ENCODE measurements at places on chromosomes 4 and X.

DNA sequence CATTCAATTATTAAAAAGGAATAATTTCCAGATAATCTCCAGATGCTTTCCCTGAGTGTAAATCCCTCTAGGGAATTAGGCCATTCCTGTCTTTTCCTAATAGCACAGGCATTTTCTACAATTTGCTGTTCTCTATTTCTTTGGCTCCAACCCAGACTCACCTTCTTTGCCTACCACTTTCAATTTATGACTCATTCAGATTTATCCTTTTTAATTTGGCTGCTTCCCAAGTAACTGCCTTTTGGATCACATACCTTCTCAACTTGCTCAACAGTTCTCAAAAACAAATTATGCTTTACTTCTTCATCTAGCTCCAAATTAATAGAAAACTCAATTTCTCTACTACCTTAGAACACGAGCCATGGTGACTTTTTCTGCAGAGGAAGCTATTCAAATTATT lies 1166.3 kb upstream of the PCDH7 start:
- peak; percentile 48 for DNase-seq

GRCh38 chr4:89221167-89221867 lies 86.3 kb downstream of the GPRIN3 start:
- DNase-seq: no peak

GRCh38 chr4:108399610-108400265 lies 220.6 kb upstream of the RPL34 start:
- DNase-seq: no peak

GRCh38 chr4:117664706-117665444 lies 369.4 kb upstream of the NDST3 start:
- peak; percentile 7 for DNase-seq

GRCh38 chrX:22081475-22082092 lies 49.5 kb downstream of the PHEX start:
- DNase-seq: no peak

GRCh38 chr4:153488006-153488891 lies 22.1 kb downstream of the TMEM131L start:
- DNase-seq: peak; percentile 22

DNA sequence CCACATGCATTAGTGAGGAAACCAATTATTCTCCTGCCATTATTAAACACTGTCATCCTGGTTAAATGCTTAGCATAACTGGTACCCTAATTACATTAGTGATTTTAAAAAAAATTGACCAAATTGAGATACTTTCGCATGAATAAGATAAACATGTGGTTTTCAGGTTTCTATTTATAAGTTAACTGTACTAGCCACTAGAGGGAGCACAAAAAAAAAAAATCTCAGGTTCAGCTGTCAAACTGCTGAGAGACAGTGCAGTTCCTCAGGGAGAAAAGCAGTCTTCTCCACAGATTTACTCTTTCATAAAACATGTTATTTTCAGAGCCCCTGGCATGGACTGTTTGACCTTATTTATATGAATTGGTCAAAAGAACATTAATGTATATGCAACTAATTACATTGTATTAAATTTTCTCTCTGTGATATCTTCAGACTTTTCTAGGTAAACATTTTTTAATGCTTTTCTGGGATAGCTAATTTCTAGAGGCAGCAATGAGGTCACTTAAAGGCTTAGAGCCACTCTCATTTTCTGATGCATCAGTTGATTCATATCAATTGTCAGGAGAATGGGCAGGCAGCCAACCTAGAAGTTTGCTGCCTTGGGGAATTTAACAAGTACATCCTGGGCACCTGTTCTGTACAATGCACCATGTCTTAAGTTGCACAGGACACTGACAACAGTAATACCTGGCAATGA lies 167.5 kb downstream of the CDS1 start:
- peak; percentile 58 for DNase-seq

GRCh38 chr4:48167538-48168263 lies 33.7 kb upstream of the TXK start:
- no peak for DNase-seq

GRCh38 chrX:150483356-150483985 lies 85.0 kb upstream of the MTM1 start:
- DNase-seq: no peak

- no peak for DNase-seq
Observed at GRCh38 chr4:125346616-125347015, 31.9 kb downstream of the FAT4 start.

- DNase-seq: peak; percentile 52
Observed at GRCh38 chr4:186144946-186145569, 40.6 kb downstream of the FAM149A start.

- no peak for DNase-seq
Observed at GRCh38 chr4:145788755-145789154, 108.8 kb downstream of the C4orf51 start.

All from kidney glomerular epithelial cell (primary cell).